Activated CD4-positive, alpha-beta T cell treated with anti-CD3 and anti-CD28 coated beads for 1 hour (primary cell): ENCODE measurements at places on chromosomes 12 and 14.

DNA sequence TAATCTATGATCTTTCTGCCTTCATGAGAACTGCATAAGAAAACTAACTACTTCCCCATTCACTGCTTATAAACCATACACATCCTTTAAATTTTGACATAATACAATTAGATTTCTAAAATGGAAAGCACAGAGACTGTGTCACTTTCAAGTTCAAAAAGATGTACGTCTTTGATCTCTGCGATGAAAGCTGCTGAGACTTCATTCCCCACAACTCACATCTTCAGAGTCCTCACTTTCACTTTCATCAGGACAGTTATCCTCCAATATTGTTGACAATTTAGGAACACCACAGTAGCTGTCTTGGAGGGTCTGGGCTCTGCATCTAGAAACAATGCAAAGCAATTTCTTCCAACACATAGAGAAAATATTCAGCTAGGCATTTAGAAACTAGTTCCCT is 47.9 kb upstream of the KCNC2 start:
- no peak for DNase-seq

- DNase-seq = no peak
These were observed 109.2 kb downstream of the PRMT8 start for GRCh38 chr12:3600039-3600720.

GRCh38 chr14:75720116-75720515 is 59.1 kb downstream of the TTLL5 start:
- DNase-seq = no peak

- DNase-seq = no peak
These were observed 359.8 kb downstream of the ATP23 start for GRCh38 chr12:58301038-58301729.
